Right lobe of liver (tissue), 6 donors: ENCODE measurements at places on chromosomes 1 and 21.

DNA sequence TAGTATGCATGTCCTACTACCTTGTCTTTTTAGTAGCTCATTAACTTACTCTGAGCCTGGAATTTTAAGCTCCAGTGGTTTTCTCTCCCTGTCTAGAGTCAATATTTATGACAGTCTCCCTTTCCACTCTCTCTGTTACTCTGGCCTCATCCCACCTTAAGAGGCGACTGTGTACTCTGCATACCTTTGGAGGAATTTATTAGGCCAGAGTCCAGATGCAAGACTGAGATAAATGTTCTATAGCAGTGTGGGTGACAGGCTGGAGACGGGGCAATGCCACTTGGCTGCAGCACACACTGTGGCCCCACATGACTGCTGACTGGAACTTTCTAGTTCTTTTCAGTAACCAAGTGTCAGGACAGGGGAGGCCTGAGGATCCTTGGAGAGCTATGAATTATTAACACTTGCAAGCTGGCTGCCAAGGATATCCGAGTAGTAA lies 4.1 kb upstream of the PDZK1 start:
- DNase-seq = no peak

- DNase-seq = no peak
Observed at GRCh38 chr1:193083365-193084088, 21.7 kb downstream of the GLRX2 start.

- DNase-seq = no peak
Observed at GRCh38 chr1:6263716-6264115, 2.8 kb upstream of the GPR153 start.

GRCh38 chr1:50271968-50272578 lies 151.2 kb downstream of the DMRTA2 start:
- peak; percentile 60 for DNase-seq

- DNase-seq = no peak
Observed at GRCh38 chr1:974687-975328, 7.1 kb downstream of the PERM1 start.

DNA sequence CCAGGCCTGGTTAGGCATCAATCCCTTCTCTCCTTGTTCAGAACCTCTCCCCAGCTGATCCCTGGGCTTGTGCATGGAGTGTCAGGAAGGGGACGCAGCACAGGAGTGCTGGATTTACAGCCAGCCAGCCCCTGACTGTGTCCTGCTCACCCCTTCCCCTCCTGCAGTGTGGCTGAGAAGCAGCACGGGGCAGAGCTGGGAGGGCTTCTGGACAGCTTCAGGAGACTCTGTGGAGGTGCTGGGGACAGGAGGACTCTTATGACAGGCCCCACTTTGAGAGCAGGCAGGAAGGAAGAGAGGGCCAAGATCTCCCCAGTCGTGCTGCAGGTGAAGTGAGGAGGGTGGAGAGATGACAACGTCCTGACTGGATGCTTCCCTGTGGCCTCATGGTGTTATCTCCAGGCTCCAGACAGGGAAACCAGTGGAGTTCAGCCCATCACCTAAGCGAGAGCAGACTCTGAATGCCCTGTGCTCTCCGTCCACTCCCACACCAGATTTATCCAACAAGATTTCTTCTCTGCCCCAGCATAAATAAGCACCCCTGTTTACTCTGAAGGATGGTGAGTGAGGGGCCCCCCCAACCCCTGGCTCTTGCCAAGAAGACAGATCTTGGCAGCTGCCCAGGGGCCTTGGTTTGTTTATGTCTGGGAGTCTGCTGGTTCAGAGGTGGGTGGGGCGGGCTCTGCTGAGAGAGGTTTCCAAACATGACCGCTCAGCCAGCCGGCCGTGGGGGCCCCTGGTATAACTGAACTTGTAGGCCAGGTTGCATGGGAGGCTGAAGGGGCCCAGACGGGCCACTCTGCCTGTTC lies 21.3 kb downstream of the TMCC2 start:
- DNase-seq = no peak

- no peak for DNase-seq
Observed at GRCh38 chr1:178094739-178095645, 1.1 kb downstream of the RASAL2 start.

- no peak for DNase-seq
Observed at GRCh38 chr1:3341236-3341994, 113.0 kb upstream of the ARHGEF16 start.

- no peak for DNase-seq
Observed at GRCh38 chr1:115137191-115137590, 47.9 kb upstream of the TSPAN2 start.

DNA sequence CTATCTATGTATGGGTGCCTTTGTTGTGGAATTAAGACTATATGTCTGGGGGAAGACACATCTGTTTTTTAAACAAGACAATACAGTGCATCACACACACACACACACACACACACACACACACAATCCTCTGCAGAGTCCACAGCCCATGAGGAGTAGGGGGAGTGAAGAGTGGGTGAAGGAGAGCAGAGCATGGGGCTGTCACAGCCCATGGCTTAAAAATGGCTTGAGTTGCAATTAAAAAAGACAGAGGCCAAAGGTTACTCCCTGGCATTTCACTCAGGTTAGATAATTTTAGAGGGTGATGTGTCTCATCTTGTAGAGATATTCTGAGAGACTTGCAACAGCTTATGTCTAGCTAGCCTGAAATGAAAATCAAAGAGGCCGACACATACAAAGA lies 176.5 kb upstream of the PLXNA2 start:
- DNase-seq = no peak

DNA sequence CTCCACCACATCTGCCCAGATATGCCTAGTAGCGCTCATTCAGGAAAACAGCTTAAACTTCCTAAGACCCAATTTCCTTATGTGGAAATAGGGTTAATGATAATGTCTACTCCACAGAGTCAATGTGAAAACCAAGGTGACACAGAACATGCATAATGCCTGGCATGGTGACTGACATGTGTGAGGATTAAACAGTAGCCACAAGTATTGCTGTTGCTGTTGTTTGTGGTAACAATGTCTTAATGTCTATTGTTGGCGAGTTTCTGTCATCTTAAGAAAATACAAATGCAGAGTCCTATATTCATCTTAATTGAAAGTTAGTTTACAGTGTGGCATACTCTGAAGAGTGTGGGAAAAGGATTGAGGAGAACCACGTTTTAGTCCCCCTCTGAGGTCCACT lies 75.6 kb upstream of the NGF start:
- DNase-seq = no peak

GRCh38 chr1:185062710-185063370 lies 17.5 kb downstream of the RNF2 start:
- no peak for DNase-seq

DNA sequence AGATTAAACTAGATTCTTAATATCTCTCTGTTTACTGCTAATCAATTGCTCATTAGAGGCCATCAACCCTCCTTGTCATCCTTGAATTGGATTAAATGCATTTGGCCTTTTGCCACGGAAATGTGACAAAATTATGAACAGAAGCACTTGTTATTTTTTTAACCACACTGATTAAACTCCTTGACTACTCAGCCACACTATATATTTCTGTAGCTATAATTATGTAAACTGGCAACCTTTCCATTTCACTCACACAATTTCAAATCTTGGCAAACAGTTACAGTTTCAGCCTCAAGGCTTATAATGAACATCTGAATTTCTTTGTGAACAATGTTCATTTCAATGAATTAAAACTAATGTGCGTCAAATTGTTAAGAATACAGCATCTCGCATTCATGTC lies 10.1 kb downstream of the ADAMTS5 start:
- DNase-seq = no peak

DNA sequence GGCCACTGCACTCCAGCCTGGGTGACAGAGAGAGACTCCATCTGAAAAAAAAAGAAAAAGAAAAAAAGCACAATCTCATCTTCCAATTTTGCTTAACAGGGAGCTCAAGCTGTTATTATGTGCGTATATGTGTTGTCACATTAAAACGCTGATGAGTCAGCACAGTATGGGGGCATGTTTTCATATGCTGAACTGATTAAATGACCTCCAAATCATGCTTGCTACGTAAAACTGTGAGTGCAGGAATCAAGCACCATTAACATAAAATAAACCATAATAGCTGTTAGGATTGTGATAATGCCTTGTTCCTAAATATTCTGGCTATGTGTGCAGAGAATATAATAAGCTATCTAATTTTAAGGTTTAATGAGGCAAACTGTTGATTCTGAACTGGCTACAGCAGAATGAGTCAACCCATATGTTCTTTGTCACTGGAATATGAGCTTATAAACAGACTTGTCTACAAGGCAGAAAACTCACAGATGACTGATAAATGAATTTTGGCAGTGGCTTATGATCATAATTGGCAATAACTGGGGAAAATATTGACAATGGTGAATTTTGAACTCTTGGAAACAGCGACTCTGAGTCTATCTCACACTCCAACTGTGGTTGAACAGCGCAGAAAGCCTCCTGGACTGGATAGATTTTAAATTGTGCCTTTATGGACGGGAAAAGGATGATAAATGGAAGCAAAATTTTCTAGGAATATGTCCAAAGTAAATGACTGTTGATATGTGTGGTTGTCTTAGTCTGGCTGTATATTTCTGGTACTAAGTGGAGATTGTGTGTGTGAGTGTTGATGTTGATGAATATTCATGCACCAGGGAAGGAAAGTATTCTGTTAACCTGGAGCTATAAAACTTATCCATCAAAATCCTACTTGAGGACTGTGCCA lies 75.5 kb downstream of the VCAM1 start:
- DNase-seq = no peak

GRCh38 chr1:110356379-110356778 lies 17.2 kb downstream of the RBM15 start:
- no peak for DNase-seq

DNA sequence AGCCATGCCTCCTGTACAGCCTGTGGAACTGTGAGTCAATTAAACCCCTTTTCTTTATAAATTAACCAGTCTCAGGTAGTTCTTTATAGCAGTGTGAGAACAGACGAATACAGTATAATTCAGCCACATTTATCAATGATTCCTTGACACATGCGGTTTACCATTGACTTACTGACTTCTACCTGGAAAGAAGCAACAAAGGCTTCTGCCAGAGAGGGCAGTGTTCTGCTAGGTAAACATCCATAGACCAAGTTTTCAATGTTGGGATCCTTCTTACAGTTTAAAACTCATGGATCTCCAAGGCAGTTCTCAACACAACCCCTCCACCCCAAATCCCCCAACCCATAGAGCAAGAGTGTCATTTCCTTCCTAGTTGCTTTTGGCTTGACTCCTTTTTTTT lies 150.6 kb downstream of the ZNF648 start:
- DNase-seq = no peak

GRCh38 chr1:72847651-72848050 lies 565.3 kb upstream of the NEGR1 start:
- no peak for DNase-seq
